T47D (cell line): ENCODE measurements at places on chromosomes 4 and X.
A peak's percentile ranks its signal among the peaks of the same experiment; 100 is the strongest.

- no peak for DNase-seq
Measured at GRCh38 chrX:1026263-1027015, 186.0 kb downstream of the CRLF2 start.

GRCh38 chr4:108885211-108885610, 122.4 kb upstream of the ETNPPL start:
- DNase-seq, result no peak

GRCh38 chrX:16711893-16712547, 449 bp downstream of the CTPS2 start:
- no peak for DNase-seq

- no peak for DNase-seq
Measured at GRCh38 chr4:40990899-40991265, 223.5 kb downstream of the APBB2 start.

GRCh38 chr4:10974371-10974770, 289.8 kb upstream of the CLNK start:
- DNase-seq, result no peak

GRCh38 chr4:6239486-6239885, 30.2 kb upstream of the WFS1 start:
- no peak for DNase-seq

GRCh38 chr4:8580321-8581093, at the start of gene GPR78:
Gene GPR78 (plus strand): TSS chr4:8580392. CDS start chr4:8580983, 591 bp downstream.
- DNase-seq, result peak; percentile 63

DNA sequence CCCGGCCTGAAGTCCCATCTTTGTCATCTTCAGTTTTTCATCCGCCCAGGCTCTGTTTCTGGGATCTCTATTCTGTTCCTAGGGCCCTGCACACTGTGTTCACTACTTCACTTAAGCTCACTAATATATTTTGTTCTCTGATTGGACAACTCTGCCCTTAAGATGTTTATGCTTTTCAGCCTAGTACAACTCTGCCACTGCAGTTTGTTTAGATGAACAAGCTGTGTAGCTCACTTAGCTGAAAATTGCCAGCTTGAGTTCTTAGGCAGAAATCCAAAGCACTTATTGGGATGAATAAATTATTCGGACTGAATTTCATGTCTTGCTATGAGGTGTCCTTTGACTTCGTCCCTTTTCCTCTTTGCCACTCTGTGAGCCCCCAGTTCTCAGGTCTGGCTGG, 60.8 kb downstream of the NYX start:
- DNase-seq, result no peak

DNA sequence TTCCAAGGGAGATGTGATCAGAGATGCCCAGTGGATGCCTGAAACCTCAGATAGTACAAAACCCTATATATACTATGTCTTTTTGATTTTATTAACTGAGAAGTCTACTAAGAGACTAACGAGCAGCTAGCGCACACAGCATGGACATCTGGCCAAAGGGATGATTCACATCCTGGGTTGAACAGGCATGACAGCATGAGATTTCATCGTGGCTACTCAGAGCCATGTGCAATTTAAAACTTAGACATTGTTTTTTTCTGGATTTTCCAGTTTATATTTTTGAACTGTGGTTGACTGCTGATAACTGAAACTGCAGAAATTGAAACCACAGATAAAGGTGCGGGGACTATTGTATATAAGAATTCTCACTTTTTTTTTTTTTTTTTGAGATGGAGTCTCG, 2252.9 kb upstream of the AGA start:
- no peak for DNase-seq

- DNase-seq, result no peak
Measured at GRCh38 chr4:78560296-78560963, 8.9 kb downstream of the ANXA3 start.

GRCh38 chrX:40061871-40062524, 35.8 kb downstream of the BCOR start:
- DNase-seq, result no peak

- peak; percentile 83 for DNase-seq
Measured at GRCh38 chr4:56752985-56753384, 68.5 kb downstream of the SPINK2 start.

- no peak for DNase-seq
Measured at GRCh38 chrX:104789784-104790183, 223.8 kb downstream of the IL1RAPL2 start.

DNA sequence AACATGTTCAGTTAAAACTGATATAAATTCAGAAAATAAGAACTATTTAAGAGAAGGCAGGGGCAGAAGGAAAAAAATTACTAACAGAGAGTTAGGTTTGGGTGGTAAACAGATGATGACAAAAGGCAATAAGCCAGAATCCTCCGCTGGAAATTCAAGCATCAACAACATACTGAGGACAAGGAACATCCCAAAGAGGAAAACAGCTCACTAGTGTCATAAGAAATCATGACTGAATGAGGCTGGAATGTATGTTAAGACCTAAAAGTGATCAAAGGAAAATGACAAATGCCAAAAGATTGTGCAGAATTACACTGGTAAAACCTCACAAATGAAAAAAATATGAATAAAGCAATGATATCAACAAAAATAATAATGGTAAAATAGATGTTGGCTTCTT, 88.4 kb downstream of the WDFY3 start:
- DNase-seq, result no peak

GRCh38 chr4:142983065-142983464, 137.0 kb upstream of the INPP4B start:
- no peak for DNase-seq

- no peak for DNase-seq
Measured at GRCh38 chr4:173170182-173170778, 1.7 kb downstream of the GALNT7 start.

GRCh38 chr4:1111259-1111809, 2.0 kb downstream of the RNF212 start:
- DNase-seq, result no peak

- no peak for DNase-seq
Measured at GRCh38 chrX:148771440-148771839, 271.0 kb downstream of the AFF2 start.

- no peak for DNase-seq
Measured at GRCh38 chr4:5863461-5864113, 29.3 kb downstream of the CRMP1 start.

DNA sequence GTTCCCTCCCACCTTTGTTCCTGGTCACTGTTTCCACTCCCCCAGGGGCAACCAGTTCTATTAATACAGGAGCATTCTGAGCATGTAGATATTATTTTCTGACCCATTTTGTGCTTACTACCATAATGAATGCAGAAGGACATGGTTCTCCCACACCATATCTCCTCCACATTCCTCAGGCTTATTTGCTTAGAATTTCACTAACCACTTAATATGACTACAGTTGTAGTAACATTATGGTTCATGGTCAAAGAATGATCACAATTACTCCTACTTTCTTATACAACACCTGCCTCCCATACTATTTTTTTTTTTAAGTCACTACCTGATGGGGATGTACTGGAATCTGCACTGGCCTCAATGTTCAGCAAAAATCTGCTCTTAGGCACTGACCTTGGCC, 7.5 kb upstream of the FAM184B start:
- DNase-seq, result no peak

- DNase-seq, result no peak
Measured at GRCh38 chrX:19563327-19563726, 48.0 kb upstream of the MAP3K15 start.

- no peak for DNase-seq
Measured at GRCh38 chr4:16082041-16082425, 1.8 kb downstream of the PROM1 start.

- no peak for DNase-seq
Measured at GRCh38 chrX:150446995-150447394, 83.9 kb downstream of the MAMLD1 start.

- DNase-seq, result peak; percentile 61
Measured at GRCh38 chr4:82430964-82431745, 765 bp downstream of the ENOPH1 start.

GRCh38 chr4:114563536-114564315, 34.9 kb upstream of the UGT8 start:
- no peak for DNase-seq

- no peak for DNase-seq
Measured at GRCh38 chr4:186727169-186727976, 3.7 kb upstream of the FAT1 start.

DNA sequence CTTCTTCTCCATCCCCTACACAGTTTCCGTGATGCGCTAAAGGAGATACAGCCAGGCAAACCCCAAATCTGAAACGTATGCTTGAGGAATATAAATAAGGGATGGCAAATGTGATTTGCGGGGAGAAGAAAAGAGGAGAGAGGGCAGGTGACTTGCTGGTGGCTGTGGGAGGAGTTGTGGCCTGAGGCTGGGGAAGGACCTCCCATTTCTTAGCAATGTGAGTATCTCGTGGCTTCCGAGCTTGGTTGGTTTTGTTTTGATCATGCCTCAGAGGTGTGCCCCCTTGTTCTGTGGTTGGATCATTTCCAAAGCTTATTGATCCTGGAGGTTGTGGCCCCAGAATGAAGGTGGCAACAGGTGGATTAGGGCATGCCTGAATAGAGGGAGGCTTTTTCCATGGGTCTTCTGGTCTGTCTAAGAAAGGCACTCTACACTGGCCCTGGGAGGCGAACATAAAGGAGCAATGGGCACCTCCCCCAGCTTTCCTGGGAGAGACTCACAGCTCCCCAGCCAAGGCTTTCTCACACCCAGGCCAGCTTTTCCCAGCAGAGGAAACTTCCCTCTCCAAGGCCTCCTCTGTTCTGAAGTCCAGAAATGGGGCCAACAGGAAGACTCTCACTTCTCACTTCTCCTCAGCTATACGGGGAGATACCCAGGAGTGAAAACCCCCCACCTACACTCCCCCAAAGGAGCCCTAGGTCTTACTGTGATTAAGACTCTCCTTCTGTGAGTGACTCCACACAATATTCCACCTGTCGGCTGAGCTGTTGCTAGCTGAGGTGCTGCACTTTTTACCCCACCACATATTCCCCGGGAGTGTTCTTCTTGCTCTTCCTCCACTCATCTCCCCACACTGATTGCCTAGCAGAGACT, 40.0 kb downstream of the C4orf51 start:
- no peak for DNase-seq

- DNase-seq, result no peak
Measured at GRCh38 chrX:1327651-1328304, 8.8 kb upstream of the IL3RA start.

GRCh38 chr4:55866290-55866907, 13.0 kb downstream of the EXOC1 start:
- no peak for DNase-seq

DNA sequence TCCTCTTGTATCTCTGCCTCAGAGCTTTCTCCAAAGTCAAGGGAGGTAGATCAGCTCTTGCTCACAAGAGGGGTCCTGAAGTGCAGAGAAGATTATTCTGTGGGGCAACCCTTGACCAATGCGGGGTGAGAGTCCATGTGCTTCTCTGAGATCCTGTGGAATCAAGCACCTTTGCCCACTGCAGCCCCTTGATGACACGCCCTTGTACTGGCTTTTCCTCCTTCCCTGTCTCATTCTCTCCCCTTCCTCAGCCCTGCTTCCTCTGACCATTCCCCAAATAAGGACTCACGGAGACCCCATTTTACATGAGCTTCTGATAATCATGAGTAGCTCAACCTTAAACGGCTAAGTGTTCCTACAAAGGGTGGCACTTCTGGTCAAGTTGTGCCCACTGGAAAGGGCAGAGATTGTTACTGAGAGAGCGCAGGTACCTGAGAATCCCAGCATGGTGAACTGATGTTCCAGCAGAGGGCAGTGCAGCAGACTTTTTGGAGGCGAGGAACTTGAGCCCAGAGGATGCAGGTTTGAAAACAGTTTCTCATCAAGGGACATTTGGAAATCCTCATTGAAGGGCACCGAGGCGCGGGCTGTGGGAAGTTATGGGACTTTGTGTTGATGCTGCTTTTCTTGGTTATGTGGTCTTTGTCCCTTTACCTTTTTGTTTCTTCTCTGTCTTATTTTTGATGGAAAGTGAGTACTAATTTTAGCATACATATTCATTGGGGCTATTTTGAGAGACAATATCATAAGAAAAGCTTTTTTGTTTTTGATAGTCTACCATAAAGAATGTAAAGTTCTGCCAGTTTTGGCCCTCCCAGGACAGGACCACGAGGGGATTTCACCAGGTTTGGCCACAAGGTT, 201.3 kb downstream of the RBM46 start:
- DNase-seq, result peak; percentile 18

GRCh38 chr4:56859841-56860240, 38.3 kb upstream of the SPINK2 start:
- DNase-seq, result no peak

- DNase-seq, result no peak
Measured at GRCh38 chr4:46999566-46999965, 6.2 kb upstream of the GABRA4 start.

GRCh38 chr4:187059021-187059420, 335.4 kb upstream of the FAT1 start:
- DNase-seq, result no peak
